ENCODE measurements at places on chromosomes 12 and 14.

GRCh38 chr12:124345795-124346194 lies 50.9 kb downstream of the RFLNA start:
- DNase-seq, result no peak

GRCh38 chr12:586318-587071 lies 76.8 kb downstream of the NINJ2 start:
- DNase-seq, result no peak

DNA sequence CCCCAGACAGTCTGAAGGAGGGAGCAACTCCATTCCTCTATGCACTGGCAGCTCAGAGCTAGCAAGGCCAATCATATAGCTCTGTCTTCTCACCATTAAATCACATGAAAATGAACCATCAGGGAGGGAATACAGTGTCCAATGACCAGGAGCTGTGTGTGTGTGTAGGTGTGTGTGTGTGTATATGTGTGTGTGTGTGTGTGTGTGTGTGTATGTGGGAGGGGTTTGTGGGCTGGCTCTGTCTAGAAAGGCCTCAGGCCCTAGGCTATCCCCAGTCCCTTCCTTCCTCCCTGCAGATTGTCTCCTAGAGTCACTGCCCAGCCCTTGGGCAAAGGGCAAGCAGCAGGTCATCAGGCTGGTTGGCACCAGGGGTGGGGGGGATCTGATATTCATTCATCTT lies 5.7 kb upstream of the SUSD6 start:
- no peak for DNase-seq

GRCh38 chr14:55593698-55594097 lies 13.7 kb downstream of the KTN1 start:
- DNase-seq, result no peak

GRCh38 chr12:24360907-24361306 lies 411.4 kb upstream of the SOX5 start:
- no peak for DNase-seq

- no peak for DNase-seq
Measured at GRCh38 chr12:75900226-75900625, 131.3 kb downstream of the PHLDA1 start.

DNA sequence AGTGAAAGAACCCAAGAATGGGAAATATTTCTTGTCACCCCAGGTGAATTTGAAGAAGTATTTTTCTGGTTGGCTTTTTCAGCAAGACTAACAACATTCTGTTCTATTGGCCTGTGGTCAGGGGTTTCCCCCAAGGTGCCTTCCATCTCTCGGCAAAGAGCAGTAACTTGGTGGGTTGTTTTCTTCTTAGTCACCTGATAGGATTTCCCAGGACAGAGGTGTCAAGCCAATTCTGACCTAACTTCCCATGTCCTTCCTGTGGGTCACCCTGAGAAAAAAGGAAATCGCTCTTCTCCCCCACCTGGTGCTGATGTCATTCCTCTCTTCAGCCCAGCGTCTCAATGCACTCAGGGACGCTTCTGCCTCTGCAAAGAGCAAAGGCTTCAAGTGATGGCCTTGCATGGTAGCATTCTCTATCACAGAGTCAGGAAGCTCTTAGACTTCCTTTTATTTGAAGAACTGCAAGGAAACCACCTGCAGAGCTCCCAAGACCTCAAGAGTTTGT lies 16.1 kb upstream of the IFNG start:
- peak; percentile 34 for DNase-seq

GRCh38 chr14:105069871-105070759 lies 4.9 kb upstream of the GPR132 start:
- peak; percentile 57 for DNase-seq

DNA sequence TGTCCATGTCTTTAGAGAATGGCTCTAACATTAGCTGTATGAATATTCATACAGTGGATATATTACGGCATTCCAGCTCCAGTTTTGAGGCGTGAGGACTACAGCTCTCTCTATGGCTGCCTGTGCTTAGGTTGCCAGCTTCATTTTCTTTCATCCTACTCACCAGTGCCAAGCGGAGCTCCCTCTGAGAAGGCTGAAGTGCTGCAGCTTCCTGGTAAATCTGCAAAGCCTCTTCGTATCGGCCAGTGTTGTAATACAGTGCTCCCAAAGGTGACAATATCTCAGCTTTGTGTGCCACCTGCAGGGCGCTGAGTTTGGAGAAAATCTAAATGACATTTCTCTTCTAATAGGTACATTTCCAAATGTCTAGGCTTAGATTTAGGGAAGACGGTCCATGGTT lies 19.8 kb upstream of the OVCH1 start:
- DNase-seq, result no peak

- DNase-seq, result no peak
Measured at GRCh38 chr14:100557658-100558057, 29.6 kb downstream of the BEGAIN start.

DNA sequence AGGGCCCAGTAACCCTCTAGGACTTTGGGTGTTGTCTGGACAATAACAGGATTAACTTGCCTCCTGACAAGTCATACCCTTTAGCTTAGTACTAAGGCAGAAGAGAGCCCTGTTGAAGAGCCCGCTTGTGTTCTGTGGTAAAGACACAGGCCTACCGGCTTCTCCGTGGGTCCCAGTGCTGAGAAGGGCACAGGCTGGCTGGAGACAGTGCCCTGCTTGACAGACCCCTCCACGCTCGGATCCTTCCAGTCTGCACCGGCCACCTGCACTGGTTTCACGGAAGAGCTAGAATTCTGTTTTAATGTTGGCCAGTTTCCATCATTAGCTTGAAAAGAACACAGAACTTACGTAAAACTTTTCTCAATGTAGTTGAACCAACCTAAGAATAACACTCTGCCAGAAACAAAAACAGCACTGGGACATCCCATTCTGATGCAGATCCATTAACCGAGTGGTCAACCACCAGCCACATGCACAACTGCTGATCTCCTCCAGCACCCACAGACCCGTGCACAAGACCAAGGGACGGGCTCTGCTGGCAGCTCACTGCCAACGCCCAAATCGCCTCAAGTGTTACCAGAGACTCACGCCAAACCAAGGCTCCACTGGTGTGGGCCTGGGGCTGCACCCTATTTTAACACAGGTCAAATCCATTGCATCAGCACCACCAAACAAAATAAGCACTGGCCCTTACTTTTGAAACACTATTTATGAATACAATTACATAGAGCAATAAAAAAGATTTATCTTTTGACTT lies 27.1 kb downstream of the ZFYVE21 start:
- no peak for DNase-seq

GRCh38 chr12:127230843-127231260 lies 1036.1 kb upstream of the TMEM132C start:
- DNase-seq, result no peak

GRCh38 chr14:58560208-58560607 lies 77.6 kb upstream of the DACT1 start:
- no peak for DNase-seq

DNA sequence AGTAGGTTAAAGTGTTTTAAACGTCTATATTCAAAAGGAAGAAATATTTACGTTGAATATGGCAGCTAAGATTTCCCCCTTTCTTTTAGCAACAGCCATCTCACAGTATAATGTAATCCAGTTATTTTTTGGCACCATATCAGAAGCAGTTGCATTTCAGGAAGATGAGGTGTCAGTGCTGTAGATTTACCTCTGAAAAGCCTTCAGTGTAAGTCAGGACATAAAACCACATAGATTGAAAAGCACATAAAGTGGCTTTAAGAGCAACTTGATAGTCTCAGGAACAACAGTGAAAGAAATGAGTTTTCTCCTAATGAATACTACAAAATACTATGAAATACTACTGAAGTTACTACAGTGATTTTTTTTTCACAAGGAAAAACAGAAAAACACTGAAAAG lies 6.9 kb downstream of the MLH3 start:
- DNase-seq, result no peak

GRCh38 chr14:100038065-100038464 lies 27.2 kb upstream of the EVL start:
- no peak for DNase-seq

GRCh38 chr12:9910716-9911421 lies 21.3 kb downstream of the CLEC2A start:
- DNase-seq, result no peak

DNA sequence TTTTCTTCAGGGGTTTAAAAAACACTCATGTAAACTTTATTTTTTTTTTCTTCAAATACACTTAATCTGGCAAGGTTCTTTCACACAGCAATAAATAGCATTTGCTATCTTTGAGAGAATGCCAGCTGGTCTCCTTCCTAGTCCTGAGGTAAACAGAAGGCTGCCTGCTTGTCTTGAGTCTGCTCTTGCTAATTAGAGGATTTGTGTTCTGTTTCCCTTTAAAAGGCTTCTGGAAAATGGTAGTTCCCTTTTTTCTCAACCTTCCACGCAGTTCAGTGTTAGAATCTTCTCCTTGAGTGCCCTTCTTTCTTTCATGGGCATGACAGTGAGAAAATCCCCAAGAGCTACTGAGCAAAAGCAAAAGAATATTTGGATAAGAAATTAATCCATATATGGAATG lies 92.3 kb upstream of the DCN start:
- DNase-seq, result no peak

DNA sequence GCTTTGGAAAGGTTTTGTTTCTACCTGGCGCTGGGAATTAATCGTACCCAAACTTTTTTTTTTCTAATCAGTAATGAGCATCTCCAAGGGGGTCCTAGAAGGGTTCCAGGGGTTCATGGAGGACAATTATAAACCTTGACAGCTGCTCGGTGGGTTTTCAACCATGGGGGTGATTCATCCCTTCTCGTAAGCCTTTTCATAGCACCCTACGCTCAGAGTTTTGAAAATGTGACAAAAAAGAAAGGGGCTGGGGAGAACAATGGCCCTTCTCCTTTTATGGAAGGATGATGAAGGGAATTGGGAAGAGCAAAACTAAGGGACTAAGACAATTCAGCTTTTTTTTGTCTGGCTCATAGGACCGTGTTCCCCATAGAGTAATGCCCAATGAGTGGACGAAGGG lies 196.7 kb downstream of the ZFP36L1 start:
- no peak for DNase-seq

DNA sequence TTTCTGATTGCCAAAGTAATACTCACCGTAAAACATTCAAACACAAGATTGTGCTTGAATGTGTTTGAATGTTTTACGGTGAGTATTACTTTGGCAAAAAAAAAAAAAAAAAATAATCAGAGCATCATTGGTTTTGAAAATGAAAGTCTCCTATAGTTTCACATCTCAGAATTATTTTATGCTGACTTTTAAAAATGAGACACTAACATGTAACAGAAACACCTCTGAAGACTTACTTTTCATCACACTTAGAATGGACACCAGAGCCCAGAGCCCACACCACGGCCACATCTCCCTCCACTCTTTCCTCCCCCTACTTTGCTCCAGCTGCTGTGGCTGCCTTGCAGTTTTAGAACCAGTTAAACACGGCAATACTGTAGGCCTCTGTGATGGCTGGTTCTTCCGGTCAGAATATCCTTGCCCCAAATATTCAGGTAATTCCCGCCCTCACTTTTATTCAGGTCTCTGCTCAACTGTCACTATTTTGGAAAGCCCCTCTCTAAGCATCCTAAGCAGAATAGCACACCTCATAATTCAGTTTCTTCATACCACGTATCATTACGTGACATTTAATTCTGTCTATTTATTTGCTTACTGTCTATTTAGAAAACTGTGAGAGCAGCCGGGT lies 138.9 kb upstream of the MAX start:
- no peak for DNase-seq

GRCh38 chr12:54562750-54563356 lies 13.5 kb downstream of the PDE1B start:
- DNase-seq, result no peak

DNA sequence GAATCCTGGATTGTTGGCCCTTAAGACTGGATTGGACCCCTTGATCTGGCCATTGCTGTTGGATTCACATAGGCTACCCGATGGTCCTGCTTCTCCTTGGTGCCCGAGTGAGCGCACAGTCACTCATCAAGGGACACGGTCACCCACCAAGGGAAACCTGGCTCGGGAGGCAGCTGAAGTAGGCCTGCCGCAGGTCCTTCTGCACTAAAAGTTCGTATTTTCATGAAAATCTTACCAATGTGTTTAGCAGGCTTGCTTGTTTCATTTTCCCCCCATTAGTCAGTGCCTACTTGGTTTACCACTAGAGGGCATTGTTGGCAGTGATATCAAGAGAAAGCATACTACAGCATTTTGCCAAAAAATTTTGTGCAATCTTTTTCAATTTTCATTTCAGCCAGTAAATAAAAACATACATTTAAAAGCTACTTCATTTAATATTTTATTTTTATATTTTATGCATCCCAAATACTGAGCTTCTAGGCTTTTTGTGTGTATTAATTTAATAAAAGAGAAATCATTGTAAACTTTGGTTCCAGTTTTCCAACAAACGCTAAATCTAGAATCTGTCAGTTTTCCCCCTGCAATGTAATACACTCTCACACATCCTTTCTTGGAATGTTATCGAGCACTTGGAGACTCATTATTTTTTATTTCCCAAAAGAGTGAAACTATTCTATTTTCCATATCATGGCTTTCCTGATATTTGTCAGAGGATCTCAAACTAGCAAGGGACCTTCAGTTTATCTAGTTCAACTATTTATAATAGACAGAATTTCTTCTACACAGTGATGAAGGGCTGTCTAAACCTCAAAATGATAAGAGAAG lies 116.7 kb downstream of the LMNTD1 start:
- DNase-seq, result no peak

DNA sequence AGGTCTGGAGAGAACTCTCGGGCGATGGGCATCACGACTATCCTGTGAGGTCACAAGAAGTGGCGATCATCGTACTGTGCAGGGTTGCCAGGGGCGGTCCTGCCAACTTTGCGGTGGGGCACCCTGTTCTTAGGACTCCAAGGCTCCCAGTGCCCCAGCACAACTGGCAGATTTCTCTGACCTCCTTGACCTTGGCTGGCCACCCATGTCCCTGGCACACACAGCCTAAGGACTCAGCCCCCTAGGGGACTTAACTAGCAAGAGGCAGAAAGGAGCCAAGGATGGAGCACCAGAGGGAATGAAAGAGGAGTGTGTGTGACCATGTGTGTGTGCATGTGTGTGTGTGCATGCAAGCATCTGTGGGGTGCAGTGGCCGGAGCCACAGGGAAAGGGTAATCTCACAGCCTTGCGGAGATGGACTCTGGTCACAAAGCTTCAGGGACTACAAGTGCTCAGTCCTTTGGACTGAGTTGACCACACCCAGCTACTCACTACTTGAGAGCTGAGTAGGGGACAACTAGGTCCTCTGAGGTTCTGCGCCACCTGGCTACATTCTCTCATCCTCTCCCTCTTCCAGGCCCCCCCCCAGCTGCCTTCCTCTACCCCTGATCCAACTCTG lies 13.7 kb downstream of the SLC48A1 start:
- DNase-seq, result no peak

GRCh38 chr14:68977718-68978171 lies 1.4 kb downstream of the ACTN1 start:
- DNase-seq, result peak; percentile 68

- no peak for DNase-seq
Measured at GRCh38 chr14:87055007-87055406, 938.0 kb downstream of the GALC start.

DNA sequence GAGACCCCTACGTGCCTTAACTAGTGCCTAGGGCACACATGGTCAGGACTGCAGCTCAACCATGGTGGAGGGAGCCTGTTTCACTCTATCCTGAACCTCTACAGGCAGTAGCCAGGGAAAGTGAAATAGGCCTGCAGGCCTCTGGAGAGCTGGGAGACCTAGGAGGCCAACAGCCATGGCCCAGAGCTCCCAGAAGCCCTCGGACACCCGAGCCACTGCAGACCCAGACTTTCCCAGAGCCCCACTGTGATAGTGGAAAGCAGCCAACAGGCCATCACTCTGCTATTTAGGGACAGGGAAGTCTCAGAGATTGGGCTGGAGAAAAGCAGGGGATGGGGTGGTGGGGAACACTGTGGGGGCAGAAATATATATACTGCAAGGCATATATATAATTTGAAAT lies 56.5 kb upstream of the ZFP36L1 start:
- no peak for DNase-seq

All from CD4-positive, alpha-beta T cell (primary cell).